CD8-positive, alpha-beta memory T cell (primary cell): ENCODE measurements at places on chromosomes 4 and X. TPM values are rescaled to one million over a fixed set of nuclear protein-coding genes. Genes with fewer than 3 reads are reported as not detected.

DNA sequence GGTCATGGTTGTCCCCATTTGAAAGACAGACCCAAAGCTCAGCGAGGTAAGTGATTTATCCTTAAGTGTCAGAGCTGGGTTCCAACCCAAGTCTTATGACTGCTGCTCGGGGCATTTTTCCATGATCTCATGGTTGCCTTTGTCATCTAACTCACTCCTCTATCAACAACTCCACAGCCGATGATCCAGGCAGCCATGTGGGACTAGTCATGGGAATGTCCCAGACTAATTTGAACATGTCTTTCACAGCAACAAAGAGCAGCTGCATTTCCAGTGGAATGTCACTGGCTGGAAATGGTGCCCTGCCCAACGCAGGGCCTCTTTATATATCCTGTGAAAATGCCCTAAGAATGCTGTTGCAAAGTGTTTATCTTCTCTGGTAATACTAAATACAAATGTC lies 284.8 kb upstream of the PPARGC1A start:
- no peak for DNase-seq

- DNase-seq: no peak
These were observed 271.6 kb upstream of the ARSJ start for GRCh38 chr4:114251020-114251419.

DNA sequence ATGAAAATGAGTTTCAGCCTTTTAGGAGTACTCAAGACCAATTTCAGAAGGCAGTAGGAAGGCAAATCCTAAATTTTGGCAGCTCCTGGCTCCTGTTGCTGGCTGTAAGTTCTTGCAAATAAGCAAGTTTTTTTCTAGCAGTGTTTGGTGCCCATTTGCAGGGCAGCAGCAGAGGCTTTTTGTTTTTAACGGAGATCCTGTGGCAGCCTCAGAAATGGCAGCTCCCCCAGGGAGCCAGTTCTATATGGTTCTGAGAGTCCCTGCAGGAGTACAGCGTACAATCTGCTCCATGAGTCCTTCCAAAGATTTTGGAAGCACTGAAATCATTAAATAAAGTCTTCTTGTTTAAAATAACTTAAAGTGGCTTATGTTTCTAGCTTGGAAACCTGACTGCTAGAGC lies 171.9 kb downstream of the NDST4 start:
- DNase-seq: no peak

Gene HTN3
- polyA plus RNA-seq: not detected

Gene GAGE12F
- not detected for polyA plus RNA-seq
